Activated naive CD8-positive, alpha-beta T cell treated with anti-CD3 and anti-CD28 coated beads for 36 hours (primary cell): ENCODE measurements at places on chromosomes 1 and 21.
A peak's percentile ranks its signal among the peaks of the same experiment; 100 is the strongest.

- no peak for DNase-seq
These were observed 45.9 kb downstream of the PIK3R3 start for GRCh38 chr1:46086576-46086975.

DNA sequence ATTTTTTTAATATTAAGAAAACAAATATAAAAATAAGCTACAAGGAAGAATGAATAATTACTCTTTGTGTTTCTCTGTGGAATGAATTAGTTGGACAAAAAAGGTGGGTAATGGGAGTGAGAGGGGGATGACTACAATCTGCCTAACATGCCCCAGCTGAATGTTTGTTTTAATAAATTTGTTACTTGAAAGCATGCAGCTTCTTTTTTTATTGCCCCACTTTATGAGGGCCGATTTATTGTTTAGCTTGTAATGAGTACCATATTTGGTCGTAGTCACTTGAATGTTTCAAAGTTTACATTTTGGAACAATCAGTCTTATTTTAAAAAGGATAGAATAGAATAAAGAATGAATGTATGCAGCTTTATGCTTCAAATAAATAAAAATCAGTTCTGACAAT lies 197.4 kb downstream of the LBR start:
- no peak for DNase-seq

- DNase-seq = no peak
These were observed 75.3 kb downstream of the HLX start for GRCh38 chr1:220954321-220955075.

DNA sequence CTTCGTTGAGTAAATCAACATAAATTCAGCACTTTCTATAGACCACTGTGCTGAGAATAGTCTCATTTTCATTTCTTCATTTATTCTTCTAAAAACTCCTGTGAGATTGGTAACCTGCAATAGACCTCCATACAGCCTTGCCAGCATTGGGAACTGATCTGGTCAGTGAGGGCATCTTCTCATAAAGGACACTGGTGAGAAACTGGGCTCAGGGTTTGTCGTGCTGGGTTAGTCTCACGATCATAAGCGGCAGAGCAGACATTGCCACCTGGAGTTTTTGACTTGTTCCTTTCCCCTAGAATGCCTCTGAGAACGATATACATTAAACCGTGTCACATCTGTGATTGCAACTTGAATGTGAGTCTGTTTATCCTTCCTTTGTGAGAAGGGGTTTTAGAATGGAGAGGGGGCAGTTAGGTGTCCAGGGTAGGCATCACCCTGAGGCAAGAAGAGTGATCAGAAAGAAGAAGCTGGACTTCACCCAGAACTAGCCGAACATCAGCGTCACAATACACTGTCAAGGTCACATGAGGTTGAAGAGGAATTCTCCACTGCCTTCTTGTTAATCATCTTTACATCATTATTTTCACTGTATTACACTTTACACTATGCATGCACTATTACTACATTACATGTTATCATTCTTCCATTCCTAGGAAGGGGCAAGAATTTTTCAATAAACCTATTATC lies 1.4 kb upstream of the TTLL7 start:
- DNase-seq = no peak

GRCh38 chr1:38991638-38992411 lies 749 bp downstream of the AKIRIN1 start:
- DNase-seq = peak; percentile 12

DNA sequence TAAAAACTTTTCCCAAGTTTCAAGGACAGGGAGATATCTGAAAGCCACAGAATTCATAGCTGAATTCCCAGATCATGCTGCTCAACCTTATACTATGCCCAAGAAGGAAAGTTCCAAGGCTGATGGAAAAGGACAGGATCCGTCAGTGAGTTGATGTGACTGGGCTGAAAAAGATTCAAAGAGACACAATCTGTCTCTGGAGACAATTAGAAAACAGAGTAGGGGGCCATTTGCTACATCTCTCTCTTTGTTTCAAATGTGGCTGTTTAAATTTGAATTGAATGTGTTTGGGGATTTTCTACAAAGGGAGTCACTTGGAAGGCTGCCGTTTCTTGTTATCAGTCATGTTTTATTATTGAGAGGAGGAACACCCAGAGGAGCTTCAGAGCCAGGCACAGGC lies 292.6 kb downstream of the NUF2 start:
- no peak for DNase-seq

DNA sequence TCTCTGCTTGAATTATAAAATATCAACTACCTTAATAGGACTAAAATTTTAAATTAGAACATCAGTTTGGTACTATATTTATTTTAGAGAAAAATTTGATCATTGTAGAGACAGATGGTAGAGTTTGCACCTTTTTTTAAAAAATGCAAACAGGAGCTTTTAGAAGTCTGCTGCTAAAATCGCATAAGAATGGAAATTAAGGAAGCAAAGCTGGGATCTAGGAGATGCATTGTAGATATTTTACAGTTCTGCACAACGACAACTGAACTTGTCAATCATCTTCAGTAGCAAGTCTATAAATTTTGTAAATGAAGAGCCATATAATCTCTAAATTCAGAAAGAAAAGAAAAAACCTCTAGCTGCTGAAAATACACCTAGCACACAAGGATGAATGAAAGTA lies 185.6 kb upstream of the KCNK2 start:
- DNase-seq = no peak

GRCh38 chr1:84398175-84399155 lies at the start of gene DNASE2B:
Gene DNASE2B, plus strand, starts transcription at chr1:84398484. Its CDS starts 81 bp downstream, at chr1:84398565.
- no peak for DNase-seq

DNA sequence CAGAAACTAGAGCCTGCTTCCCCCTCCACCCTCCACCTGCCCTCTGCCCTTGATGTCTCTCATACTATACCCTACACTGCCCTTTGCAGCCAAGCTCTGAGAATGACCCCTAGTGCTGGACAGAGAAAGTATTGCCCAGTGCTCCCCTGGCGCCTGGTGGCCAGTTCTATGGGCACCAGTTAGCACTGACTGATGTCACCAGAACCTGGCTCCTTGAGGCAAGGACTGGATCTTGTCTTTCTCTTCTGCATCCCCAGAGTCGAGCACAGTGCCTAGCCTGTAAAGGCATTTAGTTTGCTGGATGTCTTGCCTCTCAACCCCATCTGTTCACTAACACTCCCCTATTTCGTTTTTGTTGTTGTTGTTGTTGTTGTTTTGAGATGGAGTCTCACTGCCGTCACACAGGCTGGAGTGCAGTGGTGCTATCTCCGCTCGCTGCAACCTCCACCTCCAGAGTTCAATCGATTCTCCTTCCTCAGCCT lies 5.9 kb downstream of the PHLDA3 start:
- DNase-seq = no peak
